ENCODE measurements at places on chromosomes 7 and 10. TPM values are rescaled to one million over a fixed set of nuclear protein-coding genes. Genes with fewer than 3 reads are reported as not detected.

KCNH2 gene
- 2.4 TPM for total RNA-seq

MXI1 gene
- total RNA-seq: 33.3 TPM

GRCh38 chr7:1863091-1863900, 193.2 kb downstream of the ELFN1 start:
- no peak overlapping the region for H3K27ac ChIP-seq
- no peak for DNase-seq
- H3K27me3 ChIP-seq: no peaks in the 10 kb centered on the region
- no peak overlapping the region for H3K4me3 ChIP-seq
- H3K4me1 ChIP-seq: no peaks in the 10 kb centered on the region

DNA sequence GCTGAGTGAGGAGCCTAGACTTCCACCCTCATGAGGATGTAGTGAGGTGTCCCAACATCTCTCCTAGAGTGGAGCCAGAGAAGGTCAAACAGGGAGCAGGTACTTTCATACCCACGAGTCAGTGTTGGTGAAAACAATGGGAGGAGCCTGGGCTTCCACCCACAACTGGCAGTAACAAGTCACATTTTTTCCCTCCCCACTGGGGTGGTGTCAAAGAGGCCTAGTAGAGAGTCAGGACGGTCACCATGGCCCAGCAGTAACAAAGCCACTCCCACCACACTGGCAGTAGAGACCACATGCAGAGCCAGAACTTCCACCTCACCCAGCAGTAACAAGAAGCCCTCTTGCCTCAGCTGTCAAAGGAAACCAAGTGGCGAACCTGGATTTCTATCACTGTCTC, 280.2 kb upstream of the IMMP2L start:
- H3K4me3 ChIP-seq: no peak overlapping the region
- no peak for DNase-seq
- H3K27ac ChIP-seq: no peak overlapping the region
- H3K27me3 ChIP-seq: no peaks in the 10 kb centered on the region

GRCh38 chr10:4227586-4227985, 442.6 kb upstream of the KLF6 start:
- no peak overlapping the region for H3K27ac ChIP-seq
- no peaks in the 10 kb centered on the region for H3K27me3 ChIP-seq
- no peak for DNase-seq
- no peaks in the 10 kb centered on the region for H3K4me1 ChIP-seq

PHKG1 gene
- 1.1 TPM for total RNA-seq
